Fibroblast of the conjunctiva (primary cell): ENCODE measurements at places on chromosomes 3 and 15.

- DNase-seq, result peak; percentile 81
Measured at GRCh38 chr3:72346526-72346926, 501.7 kb downstream of the SHQ1 start.

- no peak for DNase-seq
Measured at GRCh38 chr15:45635763-45636292, 999 bp downstream of the SQOR start.

GRCh38 chr3:169218314-169218983 lies 445.1 kb downstream of the MECOM start:
- no peak for DNase-seq

GRCh38 chr15:77627581-77627980 lies 5.1 kb downstream of the LINGO1 start:
- DNase-seq, result no peak

DNA sequence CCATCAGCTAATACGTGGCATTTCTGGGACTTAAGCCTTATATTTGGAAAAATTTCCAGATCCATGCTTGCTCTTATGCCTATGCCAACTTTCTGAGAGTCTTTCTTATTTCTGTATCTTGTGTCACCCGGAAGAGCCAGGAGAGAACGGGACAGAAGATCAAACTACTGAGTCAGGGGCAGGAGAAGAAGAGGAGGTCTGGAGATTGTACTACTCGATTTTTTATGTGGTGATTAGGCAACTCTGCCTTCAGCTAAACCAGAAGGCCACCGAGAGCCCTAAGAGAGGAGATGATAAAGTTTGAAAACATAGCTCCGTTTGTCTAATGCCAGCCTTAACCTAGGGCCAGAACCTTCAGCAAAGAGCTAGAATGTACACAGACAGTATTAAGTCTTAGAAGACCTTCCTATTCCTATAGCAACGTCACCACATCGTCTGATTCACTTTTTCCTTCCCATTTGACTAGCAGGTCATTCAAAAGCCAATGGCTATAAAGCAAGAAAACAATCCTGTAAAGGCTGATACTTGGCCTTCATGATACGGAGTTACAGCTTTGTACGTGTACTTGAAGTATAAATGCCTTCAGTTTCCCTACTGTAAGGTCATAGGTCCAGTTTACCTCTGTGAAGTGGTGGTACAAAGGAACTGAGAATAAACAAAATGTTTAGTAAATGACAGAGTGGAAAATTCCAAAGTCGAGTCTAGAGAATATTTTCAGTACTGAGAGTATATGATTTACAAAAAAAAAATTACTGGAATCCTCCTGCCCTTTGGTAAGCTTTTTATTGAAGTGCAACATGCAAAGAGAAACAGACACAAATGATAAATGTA lies 96.1 kb upstream of the ICE2 start:
- DNase-seq, result no peak

DNA sequence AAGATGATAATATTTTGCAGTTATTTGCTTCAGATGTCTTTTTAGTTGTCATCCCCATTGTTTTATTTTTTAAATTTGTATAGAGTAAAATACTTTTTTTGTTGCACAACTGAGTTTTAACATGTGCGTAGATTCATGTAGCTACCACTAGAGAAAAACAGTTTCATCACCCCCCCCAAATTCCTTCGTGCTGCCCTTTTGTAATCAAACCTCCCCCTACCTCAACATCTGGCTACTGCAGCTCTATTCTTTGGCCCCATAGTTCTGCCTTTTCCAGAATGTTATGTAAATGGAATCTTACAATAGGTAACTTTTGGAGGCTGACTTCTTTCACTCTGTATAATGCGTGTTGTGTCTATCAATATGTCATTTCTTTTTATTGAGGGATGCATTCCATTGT lies 232.0 kb upstream of the RASGRP1 start:
- no peak for DNase-seq

GRCh38 chr3:72062017-72062416 lies 277.1 kb upstream of the PROK2 start:
- no peak for DNase-seq

DNA sequence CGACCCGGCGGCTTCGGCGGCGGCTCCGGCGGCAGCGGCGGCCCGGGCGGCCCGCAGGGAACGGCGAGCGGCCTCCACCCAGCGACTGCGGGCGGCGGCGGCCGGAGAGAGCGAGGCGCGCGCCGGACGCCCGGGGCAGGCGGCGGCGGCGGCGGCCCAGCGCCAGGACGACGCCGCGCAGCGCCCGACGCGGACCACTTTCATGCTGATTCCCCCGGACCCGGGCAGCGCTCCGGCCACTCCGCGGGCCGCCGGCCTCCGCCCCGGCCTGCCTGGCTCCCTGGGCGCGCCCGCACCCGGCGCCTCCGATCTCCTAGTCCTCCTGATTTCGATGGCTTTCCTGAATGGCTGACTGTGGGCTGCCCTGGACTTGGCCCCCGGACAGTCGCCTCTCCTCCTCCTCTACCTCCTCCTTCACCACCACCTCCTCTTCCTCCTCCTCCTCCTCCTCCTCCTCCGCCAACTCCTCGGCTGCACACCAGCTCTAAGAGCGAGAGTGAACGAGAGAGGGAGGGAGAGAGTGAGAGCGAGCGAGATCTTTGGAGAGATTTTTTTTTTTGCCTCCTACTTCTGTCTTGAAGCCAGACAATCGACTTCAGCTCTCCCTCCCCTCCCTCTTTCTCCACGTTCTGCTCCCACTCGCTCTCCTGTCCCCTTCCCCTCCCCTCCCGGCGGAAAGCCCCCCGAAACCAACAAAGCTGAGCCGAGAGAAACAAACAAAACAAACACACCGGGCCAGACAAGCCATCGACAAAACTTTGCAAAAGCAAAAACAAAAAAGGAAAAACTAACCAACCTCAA lies 844 bp downstream of the NR2F2 start:
- DNase-seq, result no peak

DNA sequence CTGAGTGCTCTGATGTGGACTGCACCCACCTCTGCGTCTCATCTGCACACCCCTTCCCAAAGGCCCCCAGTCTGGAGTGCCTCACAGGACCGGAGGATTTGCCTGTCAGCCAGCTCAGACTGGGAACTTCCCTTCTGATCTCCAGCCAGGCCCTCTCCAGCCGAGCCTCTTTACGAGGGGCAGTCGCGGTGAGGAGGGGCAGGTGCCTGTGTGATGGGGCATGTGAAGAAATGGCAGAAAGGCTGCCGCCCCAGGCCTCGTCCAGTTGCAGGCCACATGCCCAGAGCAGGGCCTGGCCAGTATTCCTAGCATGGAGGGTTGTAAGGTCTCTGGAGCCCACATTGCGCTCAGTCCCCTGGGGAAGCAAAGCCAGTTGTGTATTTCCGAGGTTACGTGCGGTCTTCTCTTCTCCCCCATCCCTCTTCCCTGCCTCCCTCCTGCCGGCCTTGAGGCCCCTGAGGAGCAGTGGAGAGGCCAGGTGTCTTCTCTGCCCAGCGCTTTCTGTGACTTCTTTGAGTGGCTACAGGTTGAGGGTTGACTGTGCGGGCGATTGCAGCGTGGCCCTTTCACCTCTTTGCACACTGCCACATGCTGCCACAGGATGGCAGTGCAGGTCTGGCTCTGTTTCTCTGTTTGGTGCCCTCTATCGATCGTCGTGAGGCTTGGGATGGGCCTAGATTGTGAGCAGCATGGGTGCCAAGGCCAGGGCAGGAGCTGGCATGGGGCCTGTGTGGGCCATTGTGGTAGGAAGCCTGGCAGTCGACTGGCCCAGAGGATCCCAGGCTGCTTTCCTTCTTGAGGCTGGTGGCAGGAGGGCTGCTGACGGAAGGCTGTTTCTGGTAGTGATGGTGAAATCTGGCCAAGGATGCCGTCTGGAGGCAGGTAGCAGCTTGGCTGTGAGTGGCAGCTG lies 5.3 kb downstream of the CLK3 start:
- peak; percentile 58 for DNase-seq

DNA sequence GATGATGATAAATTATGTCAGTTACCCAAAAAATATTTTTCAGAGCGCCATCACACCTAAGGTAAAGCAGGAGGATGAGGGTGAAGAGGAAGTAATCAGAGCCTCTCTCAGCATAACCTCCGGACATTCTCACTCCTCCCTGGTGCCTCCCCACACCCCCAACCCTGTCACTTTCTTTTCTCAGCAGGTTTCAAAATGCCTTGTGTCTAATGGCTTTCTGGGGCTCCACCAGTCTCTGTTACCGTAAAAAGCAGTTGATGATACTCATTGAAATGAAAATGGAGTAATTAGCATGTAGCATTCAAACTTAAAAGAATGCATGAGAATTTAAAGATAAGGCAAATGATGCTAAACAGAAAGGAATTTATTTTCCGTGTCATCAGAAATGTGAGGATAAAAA lies 180.0 kb downstream of the ERC2 start:
- no peak for DNase-seq

- DNase-seq, result no peak
Measured at GRCh38 chr3:156098437-156099035, 21.8 kb upstream of the KCNAB1 start.

DNA sequence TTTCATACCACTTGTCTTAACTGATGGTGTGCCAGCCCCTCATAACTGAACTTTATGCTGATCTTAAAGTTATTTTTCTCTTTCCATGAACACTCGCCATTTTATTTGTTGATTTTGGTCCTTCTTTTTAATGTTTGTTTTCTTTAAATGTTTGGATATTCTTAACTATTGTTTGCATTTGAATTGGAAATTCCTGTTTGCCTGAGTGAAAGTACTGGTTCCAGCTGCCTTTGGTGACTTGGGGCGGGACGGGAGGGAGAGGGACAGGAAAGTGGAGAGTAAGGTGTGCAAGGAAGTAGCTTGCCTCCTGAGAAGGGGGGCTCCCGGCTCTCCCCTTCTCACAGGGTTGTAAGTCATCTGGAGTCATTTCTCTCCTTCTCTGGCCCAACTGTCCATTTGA lies 287.1 kb upstream of the PPP2R3A start:
- no peak for DNase-seq

GRCh38 chr3:110767838-110768237 lies 303.8 kb upstream of the NECTIN3 start:
- DNase-seq, result no peak

GRCh38 chr3:25380222-25380739 lies 47.8 kb upstream of the RARB start:
- DNase-seq, result no peak

GRCh38 chr3:96915445-96915844 lies 101.1 kb downstream of the EPHA6 start:
- DNase-seq, result no peak

GRCh38 chr15:56425976-56426375 lies 39.0 kb downstream of the MNS1 start:
- no peak for DNase-seq

- peak; percentile 88 for DNase-seq
Measured at GRCh38 chr15:47196048-47196447, 521.3 kb upstream of the SEMA6D start.

DNA sequence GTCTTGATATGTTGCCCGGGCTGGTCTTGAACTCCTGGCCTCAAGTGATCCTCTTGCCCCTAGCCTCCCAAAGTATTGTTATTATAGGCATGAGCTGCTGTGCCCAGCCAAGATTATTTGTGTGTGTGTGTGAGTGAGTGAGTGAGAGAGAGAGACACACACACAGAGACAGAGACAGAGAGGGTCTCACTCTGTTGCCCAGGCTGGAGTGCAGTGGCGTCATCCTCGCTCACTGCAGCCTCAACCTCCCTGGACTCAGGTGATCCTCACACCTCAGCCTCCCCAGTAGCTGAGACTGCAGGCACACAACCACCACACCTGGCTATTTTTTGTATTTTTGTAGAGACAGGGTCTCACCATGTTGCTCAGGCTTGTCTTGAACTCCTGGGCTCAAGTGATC lies 5.8 kb downstream of the ICE2 start:
- DNase-seq, result no peak

GRCh38 chr15:32888221-32888761 lies 170.5 kb downstream of the GREM1 start:
- DNase-seq, result no peak

DNA sequence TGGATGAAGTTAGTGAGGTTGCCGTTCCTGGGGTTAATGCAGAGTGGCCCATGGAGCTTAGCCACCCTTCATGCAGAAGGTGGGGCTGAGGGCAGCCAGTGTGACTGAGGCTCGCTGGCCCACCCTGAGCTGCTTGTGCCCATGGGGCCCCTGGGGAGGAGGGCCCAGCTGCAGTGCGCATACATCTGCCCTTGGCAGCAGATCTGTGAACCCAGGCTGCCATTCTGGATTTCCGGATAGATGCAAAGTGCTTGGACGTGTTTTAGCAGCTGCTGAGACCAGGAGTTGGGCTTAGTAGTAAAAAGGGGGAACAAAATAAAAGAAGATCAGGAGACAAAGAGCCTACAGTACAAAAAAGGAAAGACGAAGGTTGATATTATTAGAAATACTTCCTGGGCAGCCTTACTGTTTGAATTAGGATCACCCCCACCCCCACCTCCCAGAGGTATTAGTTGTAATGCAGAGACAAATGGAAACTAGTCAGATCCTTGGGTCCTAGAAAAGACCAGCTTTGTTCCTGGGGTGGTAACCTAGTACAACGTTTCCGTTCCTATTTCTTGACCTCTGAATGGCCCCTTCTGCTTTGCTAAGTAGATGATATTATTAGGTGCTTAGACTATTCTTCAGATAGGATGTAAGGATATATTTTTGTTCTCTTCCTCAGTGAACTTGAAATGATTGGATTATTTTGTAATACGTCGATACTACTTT lies 70.2 kb downstream of the IGF1R start:
- DNase-seq, result no peak

- no peak for DNase-seq
Measured at GRCh38 chr3:110995461-110996231, 76.0 kb upstream of the NECTIN3 start.

DNA sequence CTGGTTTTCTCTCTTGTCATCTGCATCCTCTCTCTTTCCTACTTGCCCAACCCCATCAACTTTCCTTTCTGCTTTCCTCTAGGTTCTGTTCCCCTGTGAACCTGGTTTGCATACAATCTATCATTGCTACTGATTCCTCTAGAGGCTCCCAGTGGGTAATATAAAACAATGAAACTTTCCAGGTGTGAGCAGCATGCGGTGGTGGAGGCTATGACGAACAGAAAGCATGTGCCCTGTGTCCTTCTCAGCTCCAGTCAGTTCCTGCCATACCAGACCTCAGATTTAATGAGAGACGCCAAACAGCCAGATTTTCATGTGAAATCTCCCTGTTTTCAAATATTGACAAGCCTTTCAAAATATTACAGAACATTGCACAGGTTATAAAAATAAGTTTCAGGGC lies 3.5 kb upstream of the ACAP2 start:
- no peak for DNase-seq
